ENCODE measurements at places on chromosomes 5 and 9.

- DNase-seq, result no peak
Measured at GRCh38 chr9:133901184-133901835, 90.8 kb downstream of the VAV2 start.

GRCh38 chr9:127557466-127557869, 54.6 kb upstream of the STXBP1 start:
- no peak for DNase-seq

GRCh38 chr5:56479696-56480077, 246.6 kb upstream of the ANKRD55 start:
- DNase-seq, result no peak

DNA sequence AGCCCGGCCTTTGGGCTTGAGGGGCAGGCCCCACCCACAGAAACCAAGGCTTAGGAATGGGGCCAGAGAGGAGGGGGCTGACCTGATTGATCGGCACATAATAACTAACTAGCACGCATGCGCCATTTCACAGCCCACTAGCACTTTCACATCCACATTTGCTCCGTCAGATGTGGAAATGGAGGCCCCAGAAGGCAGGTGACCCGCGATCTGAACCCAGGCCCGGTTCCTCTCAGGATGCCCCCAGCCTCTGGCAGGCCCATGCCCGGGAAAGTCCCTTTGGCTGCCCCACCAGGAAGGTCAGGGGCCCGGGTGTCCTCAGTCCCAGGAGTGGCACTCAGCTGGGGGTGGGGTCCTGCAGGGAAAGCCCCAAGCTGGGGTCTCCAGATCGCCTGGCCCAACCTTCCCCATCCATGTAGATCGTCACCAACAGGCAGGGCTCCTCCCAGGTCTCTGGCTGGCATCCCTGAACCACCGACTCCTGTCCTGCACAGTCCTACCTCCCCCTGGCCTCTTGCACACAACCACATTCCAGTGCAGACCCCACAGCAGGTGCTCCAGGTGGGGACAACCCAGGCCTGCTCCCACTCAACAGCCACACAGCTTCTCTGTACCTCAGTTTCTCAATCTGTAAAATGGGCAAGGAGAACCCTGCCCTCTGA, 46.7 kb downstream of the VAV2 start:
- DNase-seq, result no peak

DNA sequence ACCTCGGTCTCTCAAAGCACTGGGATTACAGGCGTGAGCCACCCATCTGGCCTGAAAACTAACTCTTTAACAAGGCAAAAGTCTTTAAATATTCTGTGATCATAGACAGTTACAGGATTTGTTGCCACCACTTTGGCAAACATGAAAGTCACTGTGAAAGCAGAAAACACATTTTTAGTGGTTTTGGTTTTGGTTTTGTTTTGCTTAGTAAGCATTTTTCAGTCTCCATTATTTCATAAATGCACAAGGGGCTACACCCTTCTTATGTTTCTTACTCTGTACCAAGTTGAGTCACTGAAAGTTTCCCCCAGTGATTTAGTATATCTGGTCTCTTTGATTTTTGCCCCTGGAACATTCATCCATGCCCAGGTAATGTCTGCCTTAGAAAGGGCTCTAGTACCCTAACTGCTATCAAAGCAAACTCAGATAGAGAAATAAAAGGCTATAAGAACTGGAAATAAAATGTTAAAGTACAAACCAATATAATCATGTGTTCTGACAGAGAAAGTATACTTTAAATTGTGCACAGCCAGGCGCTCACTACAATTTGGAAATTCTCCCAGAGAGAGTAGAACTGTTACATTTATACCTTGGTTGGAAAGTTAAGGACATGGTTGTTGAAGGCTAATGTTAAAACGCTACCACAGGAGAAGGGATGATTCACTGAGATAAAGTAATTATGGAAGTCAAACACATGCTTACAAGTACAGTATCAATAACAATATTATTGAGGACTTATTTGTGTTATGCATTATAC, 1022.5 kb upstream of the DMAC1 start:
- DNase-seq, result no peak

DNA sequence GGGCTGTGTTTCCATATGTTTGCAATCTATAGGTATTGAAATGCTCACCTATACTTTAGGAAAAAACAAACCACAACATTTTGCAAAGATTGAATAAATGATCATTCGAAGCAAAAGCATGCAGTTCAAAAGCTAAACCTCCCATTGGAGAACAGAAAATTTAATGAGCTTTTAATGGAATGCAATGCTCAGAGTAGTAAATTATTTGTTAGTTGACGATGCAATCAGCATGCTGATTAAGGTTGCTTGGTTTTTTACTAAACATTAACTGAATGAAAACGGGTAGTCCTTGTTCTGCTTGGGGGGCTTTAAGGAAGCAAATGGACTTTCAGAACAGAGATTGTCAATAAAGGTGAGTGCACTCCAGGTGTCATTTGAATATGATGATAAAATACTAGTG, 123.3 kb upstream of the TMEM161B start:
- DNase-seq, result no peak

DNA sequence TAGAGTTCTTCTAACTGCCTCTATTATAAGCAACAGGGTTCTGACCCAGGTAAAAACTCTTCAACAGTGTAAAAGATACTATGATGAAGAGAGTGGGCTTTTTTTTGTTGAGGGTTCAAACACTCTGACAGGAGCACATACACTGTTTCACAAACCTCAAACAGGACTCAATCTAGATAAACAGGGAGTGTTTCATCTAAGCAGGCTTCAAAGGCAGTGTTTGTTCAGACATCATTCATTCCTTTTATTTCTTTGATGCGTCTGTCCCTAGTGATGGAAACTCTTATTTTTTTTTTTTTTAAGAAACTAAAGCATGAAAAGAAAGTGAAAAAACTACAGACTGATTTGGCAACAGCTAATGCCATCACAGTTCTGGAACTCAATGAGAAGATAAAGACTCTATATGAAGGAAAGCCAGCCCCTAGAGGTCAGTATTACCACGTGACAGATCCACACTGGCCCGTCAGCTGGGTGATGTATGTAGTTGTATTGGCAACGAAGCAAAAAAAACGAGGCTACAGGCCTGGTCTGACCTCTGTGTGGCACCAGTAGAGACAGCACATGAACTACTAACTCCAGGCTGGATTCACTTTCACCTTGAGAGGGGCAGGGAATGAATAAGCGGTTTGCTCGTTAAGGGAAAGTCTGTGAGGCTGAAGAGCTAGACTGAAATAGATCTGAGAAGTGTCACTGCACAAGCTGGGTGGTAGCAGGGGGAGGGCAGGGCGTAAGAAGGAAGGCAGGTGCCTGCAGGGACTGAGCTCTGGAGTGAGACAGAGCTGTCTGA, 172.2 kb downstream of the CCDC192 start:
- DNase-seq, result no peak

GRCh38 chr5:37932450-37932849, 92.6 kb upstream of the GDNF start:
- no peak for DNase-seq

- no peak for DNase-seq
Measured at GRCh38 chr5:84285641-84286637, 98.7 kb downstream of the EDIL3 start.

- DNase-seq, result no peak
Measured at GRCh38 chr9:74817816-74818215, 69.9 kb downstream of the TRPM6 start.

DNA sequence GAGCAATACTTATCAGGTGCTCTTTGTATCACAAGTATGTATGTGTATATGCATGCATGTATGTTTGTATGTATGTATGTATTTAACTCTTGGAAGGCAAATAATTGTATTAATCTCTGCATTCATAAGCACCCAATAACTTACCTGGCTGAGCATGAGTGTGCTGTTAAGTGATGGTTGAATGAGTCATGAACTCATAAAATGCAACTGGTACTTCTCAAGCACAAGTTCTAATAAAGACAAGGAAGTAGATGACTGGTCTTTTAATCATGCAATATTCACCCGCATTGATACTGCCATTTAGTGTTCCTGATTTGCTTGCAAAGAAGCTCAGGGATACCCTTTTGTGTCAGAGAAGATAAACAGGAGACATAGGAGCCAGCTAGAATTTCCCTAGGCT, 204.9 kb upstream of the TRPM3 start:
- DNase-seq, result no peak

GRCh38 chr5:109907189-109907588, 217.5 kb downstream of the MAN2A1 start:
- no peak for DNase-seq

DNA sequence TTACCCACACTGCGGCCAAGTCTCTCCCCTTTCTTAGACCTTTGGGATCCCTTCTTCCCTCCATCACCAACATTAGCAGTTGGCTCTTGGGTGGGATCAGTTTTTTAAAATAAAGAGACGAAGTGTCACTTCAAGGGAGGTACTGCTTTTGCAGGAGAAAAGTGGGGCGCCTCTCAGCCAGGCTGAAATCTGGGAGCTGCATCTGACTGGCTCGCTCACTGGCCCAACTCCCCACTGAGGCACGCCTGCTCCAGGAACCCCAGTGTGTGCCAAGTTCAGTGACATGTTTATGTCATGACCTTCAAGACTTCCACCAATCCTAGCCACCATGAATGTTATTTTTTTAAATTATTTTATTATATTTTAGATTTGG, 130.5 kb downstream of the MVB12B start:
- DNase-seq, result no peak

DNA sequence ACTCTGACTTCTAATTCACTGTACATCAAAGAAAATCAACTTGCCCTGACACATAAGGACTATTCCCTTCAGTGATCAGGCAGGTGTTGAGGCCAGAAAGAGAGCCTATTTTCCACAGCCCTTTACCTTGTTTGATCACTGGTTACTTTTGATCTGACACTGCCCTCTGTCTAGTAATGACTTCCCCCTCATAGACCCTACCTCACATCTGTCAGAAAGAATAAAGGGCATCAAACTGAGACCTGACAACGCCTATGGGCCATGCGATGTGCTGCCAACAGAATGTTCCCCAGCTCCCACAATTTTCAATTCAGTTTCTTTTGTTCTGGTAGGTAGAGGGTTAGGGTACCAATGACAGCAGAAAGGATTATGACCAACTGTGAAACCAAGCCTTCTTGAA, 47.7 kb downstream of the FBXL17 start:
- no peak for DNase-seq

DNA sequence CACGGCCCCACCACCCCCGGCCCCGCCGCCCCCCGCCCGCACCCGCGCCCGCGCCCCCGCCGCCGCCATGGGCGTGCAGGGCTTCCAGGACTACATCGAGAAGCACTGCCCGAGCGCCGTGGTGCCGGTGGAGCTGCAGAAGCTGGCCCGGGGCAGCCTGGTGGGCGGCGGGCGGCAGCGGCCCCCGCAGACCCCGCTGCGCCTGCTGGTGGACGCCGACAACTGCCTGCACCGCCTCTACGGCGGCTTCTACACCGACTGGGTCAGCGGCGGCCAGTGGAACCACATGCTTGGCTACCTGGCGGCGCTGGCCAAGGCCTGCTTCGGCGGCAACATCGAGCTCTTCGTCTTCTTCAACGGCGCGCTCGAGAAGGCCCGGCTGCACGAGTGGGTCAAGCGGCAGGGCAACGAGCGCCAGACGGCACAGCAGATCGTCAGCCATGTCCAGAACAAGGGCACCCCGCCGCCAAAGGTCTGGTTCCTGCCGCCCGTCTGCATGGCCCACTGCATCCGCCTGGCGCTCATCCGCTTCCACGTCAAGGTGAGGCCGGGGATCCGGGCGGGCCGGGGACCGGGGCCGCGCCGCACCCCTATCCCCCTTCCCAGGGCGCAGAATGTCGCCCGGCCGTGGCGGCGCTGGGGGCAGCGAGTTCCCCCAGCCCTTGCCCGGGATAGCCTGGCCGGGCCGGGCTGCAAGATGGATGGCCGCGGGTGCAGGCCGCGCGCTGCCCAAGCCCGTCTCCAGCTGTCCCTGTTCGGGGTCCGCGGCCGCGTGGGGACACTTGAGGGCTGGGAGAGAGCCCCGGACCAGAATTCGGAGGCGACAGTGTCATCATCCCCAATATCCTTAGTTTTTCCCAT, 594 bp downstream of the FAM120A start:
- DNase-seq, result peak; percentile 45

GRCh38 chr9:14441976-14442651, 128.2 kb upstream of the NFIB start:
- DNase-seq, result no peak

GRCh38 chr5:176762489-176762888, 47.9 kb upstream of the UNC5A start:
- no peak for DNase-seq

DNA sequence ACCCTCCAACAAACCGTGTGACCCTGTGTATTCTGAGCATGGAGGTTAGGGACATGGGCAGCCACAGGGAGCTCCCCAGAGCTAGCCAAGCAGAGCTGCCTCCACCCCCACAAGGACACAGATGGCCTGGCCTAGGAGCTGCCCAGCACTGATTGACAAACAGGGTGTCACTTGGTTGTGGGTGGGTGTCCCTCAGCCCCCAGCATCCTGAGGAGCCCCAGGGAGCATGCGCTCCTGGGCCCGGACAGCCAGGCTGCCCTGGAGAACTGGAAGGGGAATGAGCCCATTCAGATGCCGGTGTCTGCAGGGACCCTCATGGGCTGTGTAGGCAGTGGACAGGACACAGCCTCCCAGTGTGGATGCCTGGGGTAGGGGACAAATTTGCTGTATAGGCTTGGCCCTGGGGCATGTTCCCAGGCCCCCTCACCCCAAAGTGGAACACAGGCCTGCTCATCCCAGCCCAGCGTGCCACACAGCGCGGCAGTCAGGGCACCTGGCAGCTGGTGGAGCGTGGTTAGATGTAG, 124.8 kb upstream of the LMX1B start:
- no peak for DNase-seq

GRCh38 chr5:39485079-39485478, 60.3 kb upstream of the DAB2 start:
- no peak for DNase-seq

DNA sequence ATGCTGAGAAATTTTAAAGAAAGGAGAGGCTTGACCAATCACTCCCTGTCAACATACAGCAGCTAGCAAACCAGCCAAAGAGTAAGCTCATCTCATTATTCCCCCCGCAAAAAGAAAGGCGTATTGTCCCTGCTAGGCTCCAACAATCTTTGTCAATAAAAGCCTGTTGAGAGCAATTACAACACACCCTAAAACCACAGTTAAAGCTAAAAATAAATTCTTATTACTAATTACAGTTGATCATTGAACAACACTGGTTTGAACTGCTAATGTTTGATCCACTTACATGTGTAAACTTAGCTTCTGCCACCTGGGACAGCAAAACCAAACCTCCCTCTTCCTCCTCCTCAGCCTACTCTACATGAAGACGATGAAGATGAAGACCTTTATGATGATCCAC, 151.2 kb downstream of the TSSK1B start:
- no peak for DNase-seq

GRCh38 chr5:169350016-169350415, 49.1 kb upstream of the SLIT3 start:
- no peak for DNase-seq

DNA sequence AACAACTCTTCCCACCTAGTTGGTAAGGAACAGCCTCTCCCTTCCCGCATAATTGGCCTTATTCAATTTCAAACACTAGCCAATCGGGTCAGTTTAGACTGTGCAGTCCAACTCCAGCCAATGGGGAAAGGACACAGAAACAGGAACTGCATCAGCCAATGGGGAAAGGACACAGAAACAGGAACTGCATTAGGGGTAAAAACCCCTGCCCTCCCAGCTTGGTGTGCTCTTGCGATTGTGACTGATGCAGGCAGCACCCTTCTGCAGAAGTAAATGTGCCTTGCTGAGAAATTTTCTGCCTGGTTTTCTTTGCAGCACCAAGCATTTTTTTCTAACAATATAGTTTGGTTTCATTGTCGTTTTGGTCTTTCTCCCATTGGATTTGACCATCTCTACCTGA, 8.5 kb upstream of the GLT6D1 start:
- no peak for DNase-seq

GRCh38 chr5:123855609-123856008, 343.6 kb downstream of the CSNK1G3 start:
- no peak for DNase-seq

Measured in stimulated activated CD4-positive, alpha-beta T cell treated with anti-CD3 and anti-CD28 coated beads, Interleukin-12 subunit alpha, Interleukin-12 subunit beta, amount 100 ng/mL, for 4 hours (primary cell).